ENCODE measurements at places on chromosomes 1 and 21.

GRCh38 chr1:161235957-161236775 is 1.8 kb downstream of the NR1I3 start:
- no peak for DNase-seq

DNA sequence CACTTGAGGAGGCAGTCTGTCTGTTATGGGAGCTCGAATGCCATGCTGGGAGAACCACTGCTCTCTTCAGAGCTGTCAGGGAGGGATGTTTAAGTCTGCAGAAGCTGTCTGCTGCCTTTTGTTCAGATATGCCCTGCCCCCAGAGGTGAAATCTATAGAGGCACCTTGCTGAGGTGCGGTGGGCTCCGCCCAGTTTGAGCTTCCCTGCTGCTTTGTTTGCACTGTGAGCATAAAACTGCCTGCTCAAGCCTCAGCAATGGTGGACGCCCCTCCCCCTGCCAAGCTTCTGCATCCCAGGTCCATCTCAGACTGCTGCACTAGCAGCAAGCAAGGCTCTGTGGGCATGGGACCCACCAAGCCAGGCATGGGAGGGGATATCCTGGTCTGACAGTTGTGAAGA is 247.5 kb downstream of the LMX1A start:
- no peak for DNase-seq

- DNase-seq: no peak
Observed at GRCh38 chr1:172779491-172779890, 120.6 kb downstream of the FASLG start.

DNA sequence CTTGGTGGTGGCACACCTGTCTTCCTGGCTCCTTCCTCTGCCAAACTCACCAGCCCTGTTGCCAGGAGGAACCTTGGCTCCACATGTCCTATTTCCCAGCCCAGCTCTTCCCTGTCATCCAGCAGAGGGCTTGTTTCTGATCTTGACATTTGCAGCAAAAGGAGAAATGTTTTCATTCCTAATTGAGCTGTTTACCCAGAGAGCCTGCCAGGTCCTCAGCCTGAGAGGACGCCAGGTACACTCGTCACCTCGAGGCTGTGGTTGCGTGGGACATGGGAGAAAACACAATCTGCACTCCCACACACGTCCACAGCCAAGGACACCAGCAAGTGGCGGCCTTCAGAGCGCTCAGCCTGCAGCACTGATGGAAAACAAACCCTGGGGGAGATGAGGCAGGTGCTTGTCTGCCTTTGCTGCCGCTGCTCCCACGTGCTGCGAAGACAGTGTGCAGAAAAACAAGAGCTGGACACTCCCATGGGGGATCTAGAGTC is 132.8 kb upstream of the CD34 start:
- DNase-seq: no peak

DNA sequence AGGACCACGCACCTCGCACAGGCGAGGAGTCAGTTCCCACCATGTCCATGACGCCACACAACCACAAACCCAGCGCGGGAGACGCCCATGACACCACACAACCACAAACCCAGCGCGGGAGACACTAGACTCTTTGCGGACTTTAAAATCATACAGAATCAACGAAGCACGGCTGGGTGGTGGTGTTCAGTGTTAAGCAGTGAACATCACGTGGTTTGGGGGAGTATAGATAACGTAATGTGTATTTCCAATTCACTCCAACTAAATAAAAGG is 19.2 kb downstream of the PTTG1IP start:
- no peak for DNase-seq

GRCh38 chr1:113946112-113946511 is 17.0 kb downstream of the HIPK1 start:
- no peak for DNase-seq

DNA sequence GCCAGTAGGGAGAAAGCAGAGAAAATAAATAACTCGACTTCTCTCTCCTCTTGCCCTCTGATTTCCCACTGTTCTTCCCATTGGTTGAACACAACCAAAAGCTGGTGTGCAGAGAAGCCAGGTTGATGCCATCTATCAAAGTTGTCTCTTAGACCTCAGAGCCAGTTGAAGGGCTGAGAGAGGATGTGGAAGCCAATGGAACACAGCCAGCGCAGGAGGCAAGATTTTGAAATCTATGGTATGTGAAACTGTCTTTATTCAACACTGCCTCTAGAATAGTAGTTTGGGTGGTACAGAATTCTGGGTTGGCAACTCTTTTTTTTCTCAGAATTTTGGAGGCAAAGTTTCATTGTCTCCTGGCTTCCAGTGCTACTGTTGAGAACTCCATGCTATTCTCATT is 11.3 kb upstream of the SMAP2 start:
- DNase-seq: no peak

DNA sequence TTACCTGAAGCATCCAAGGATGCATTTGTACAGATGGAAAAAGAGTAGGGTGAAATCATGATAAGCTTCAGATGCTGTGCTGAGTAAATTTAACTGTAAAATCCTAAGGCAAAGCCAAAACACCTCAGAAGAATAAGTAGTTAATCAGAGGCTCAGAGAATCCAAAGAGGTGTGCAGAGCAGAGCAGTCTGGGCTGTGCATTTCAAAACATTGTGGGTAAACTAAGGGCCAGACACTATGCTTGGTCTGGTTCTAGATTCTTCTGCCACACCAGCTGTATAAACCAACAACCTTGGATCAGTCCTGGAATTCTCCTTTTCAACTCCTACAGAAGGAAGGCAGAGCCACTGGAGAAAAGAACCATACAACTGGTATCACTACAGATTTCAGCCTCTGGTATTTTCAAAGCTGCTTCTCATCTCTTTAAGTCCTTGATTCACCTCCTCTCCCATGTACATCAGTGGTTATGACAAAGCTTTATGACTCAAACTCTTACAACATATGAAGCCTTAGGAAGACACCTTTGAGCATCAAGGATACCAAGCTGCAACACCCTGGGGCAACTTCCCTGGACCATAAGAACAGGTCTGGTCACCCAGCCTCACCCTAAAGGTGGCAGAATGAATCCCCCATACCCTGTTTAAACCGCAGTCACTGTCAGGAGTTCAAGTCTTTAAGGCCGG is 11.6 kb upstream of the HIPK1 start:
- no peak for DNase-seq

DNA sequence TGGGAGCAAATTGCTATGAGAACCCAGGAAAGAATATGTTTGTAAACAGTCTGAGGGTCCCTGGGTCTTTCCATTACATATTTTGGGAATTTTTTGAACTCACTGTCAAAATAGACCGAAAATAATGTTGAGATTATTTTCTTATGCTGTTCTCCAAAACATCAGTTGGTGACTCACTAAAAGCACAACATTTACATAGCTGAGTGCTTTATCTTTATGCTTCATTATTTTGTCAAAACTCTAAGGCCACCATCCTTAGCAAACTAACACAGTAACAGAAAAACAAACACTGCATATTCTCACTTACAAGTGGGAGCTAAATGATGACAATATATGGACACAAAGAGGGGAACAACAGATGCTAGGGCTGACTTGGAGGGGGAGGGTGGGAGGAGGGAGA is 459.3 kb downstream of the ADGRL2 start:
- DNase-seq: no peak

DNA sequence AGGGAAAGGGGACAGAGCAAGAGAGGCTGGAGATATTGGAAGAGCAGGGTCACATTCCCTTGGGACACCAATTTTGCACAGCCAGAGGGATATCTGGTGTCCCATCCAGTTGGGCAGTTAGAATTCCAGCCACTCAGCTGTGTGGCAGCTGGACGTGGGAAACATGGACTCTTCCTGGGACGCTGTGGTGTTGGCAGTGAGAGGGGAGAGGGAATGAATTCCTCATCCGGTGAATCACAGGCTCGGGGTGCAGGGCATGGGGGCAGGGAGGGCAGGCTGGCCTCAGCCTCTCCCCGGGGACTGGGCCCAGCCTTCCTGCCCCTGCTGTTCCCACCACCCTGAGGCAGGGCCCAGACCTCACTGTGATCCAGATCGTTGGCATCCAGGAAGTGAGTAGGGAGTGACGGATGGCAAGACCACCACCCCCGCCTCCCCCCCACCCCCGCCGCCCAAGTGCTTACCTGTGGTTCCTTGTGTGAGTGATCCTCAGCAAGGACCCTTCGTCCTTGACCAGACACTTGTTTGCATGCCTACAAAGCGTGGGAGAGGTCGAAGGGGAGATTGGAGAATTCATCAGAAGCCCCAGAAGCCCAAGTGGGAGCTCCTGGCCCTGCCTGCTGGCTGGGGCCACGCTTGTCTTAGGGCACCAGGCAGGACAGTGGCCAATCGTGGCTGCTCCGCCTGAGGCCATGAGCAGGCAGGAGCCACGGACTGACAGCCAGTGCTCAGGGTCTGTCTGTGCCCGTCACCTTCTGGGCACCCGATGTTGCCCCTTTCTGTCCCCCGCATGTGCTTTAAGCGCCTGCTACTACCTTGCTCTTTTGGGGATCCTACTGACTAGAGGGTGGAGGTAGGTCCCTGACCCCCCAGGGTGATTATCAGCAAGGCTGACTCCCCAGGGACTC is 8.7 kb downstream of the WNT3A start:
- DNase-seq: no peak

DNA sequence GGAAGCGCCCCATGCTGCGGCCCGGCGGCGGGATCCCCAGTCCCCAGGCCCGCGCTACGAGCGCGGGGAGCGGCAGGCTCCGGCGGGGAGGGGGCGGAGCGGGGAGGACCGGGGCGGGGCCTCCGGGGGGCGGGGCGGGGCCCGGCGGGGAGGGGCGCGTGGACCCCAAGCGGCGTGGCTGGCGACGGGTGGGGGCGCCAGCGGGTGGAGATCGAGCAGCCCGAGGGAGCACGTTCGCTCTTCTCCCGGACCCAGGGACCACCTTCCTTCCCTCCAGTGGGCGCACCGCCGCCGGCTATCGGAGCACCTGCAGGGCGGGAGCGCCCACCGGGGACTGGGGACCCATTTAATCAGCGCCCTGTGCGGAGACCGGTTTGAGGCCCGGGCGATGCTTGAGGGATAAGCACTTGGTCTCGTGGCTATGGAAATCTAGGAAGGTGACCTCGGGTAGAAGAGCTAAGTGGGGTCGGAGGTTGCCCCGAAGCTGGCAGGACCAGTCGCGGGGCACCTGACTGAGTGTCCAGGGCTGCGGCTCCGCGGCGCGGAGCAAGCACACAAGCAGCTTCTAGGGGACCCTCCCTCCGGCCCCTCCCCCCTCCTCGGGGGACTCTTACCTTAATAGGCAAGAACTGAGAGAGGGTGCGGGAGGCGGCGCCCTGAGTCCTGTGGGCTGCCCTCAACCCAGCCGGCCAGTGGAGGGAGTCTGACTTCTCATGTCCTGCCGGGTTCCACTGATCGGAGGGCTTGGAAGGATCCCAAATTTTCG is at the start of gene TSPAN2:
TSS of gene TSPAN2 (minus strand) at position 84 of the 766 bp plus-strand sequence. CDS start at position 13, 71 bp downstream.
- no peak for DNase-seq

DNA sequence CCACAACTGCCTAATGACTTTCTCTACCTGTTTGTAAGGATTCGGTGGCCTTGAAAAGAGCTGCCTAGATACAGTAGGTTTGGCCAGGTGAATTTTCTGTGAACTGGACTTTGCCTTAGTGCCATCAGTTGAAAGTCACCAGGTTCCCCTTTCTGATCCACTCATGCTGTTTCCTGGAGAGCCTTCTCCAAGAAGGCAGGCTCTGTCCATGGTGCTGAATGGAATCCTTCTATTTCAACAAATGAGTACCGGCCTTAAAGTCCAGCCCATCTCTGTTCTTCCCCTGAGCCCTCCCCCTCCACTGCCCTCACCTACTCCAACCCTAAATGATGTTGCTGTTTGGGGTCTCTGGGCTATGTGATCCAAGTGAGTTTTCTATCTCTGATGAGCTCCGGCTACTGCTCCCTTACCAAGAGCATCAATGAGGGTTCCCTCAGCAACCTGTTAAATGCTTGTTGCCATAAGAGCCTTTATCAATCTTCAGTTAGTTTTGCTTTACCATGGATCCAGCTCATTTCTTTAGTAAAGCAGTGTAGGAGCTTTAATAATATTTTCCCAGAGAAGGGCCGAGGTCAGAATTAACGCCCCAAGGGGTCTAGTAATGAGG is 500.4 kb downstream of the PTPRU start:
- peak; percentile 82 for DNase-seq

GRCh38 chr1:150165622-150166612 is 16.2 kb downstream of the PLEKHO1 start:
- DNase-seq: peak; percentile 69

GRCh38 chr1:238060061-238060460 is 169.3 kb upstream of the ZP4 start:
- no peak for DNase-seq

- no peak for DNase-seq
Observed at GRCh38 chr1:203177036-203177405, 1.4 kb upstream of the MYBPH start.

DNA sequence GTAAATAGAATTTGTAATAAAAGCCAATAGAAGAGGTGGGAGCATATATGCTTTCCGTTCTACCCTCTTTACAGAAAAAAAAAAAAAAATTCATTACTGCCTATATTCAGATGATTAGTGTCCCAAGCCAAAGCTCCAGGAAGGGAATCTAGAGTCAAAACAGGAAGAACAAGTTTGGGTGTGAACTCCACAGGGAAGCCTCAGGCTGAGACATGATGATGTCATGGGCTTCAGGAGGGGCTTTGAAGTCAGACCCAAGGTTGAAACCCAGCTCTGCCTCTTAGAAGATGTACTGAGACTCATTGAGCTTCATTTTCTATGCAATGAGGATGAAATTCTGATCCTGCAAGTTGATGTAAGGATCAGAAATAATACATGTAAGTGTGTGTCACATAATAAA is 250.0 kb upstream of the ADGRL2 start:
- no peak for DNase-seq

DNA sequence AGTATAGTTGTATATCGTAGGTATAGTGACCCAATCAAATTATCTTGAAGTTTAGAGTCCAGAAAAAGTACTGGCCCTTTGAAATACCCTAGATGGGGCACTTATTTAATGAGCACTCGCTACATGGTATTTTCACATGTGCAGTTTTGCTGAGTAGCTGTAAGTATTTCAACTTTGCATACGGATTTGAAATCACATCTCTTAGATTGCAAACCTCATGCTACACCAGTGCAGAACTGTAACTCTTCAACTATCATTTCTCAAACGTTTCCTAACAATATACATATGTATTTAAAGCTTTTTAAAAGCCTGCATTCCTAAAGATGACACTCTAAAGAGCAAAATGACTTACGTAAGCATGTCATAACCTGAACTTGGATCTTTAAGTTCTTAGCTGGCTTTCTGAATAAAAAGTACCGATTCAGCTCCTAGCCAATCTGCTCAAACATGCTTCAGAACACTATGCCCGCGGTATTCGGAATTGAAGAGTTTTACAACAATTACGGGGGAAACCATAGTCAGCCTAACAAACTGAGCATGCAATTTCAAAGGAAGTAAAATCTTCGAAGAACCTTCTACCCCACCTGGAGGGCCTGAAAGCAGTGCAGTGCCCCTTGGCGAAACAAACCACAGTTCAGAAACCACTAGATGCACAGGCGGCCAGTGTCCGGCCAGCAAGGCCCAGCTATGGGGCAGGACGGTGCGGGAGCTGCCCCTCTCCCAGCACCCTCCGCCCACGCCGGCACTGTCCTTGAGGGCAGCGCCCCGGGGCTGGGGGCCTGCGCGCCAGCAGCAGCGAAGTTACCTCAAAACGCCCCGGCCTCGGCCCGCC is 863 bp downstream of the FH start:
- DNase-seq: peak; percentile 42

Measured in suppressor macrophage treated with lipopolysaccharide for 4 hours (primary cell).